ENCODE measurements at places on chromosomes 7 and 10.

GRCh38 chr7:85167636-85168035 is 19.2 kb downstream of the SEMA3D start:
- no peaks in the 10 kb centered on the region for H3K27me3 ChIP-seq
- no peak overlapping the region for H3K4me3 ChIP-seq
- H3K36me3 ChIP-seq, result no peaks in the 10 kb centered on the region

DNA sequence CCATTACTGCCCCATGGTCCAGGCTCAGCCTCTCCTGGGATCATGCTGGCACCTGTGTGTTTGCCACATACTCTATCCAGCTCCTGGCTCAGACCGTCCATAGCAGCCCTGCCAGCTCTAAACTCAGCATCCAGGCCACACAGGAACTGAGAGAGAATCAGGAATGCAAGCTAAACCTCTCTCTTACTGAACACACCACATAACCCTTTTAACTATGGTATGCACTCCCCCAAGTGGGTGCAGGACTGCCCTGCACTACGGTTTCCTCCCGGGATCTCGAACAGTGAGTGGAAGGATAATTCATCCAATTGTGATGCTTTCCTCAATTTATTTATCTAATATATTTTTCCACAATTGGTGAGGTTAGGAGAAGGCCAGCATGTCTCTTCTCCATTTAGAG is 17.1 kb upstream of the ZNF800 start:
- no peaks in the 10 kb centered on the region for H3K36me3 ChIP-seq
- no peak for DNase-seq
- H3K27ac ChIP-seq, result no peak overlapping the region
- H3K4me1 ChIP-seq, result no peaks in the 10 kb centered on the region

DNA sequence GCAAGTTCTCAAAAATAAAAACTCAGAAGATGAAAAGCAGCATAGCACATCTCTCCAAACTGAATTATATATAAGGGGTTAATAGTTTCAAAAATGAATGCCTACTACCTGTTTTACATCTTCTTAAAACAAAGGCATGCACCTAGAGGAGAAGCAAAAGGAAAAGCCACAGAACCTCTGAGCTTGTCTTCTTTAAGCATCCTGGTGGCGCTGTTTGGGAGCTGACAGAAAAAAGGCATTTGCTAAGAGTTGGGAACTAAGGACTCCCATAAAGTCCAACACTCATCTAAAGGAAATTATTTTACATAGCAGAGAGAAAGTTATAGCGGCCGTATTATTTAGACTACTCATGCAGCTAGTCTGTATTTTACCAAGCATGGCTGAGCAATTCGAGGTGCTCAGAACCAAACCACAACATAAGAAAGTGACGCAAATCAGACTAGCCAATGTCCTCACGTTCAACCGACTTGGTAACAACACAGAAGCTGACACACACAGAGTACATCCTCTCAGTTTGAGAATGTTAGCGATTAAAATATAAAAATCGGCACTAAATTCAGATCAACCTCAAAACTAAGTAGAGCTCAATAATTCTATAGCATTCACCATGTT is 38.8 kb downstream of the PTN start:
- no peaks in the 10 kb centered on the region for H3K27me3 ChIP-seq
- no peak overlapping the region for H3K4me3 ChIP-seq
- H3K36me3 ChIP-seq, result no peaks in the 10 kb centered on the region
- no peak for DNase-seq

GRCh38 chr7:134834689-134835462 is 55.4 kb downstream of the CALD1 start:
- H3K4me3 ChIP-seq, result no peak overlapping the region
- no peak overlapping the region for H3K27ac ChIP-seq

DNA sequence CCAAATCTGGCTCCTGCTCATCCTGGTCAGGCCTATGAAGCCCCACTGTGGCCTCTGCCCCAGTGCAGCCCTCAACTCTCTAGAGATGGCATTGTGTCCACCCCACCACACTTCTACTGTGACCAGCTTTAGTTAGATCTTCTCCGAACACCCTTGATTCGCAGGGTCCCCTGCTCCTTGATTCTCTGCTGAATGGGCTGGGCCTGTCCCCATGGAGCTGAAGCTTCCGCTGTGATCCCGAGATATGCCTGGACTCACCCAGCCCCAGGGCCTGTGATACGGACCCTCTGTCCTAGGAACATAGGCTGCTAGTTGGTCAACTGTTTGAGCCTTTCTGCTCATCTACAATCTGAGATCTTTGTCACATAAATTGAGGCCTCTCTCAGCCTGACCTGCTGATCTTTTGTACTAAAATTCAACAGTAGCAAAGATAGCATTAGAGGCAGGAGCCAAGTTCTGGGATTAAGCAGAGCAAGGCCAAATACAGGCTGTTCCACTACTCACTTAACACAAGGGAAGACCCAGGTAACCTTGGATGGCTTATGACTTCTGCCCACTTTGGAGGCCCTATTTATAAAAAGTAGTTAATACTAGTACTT is 6.5 kb upstream of the PPIF start:
- no peaks in the 10 kb centered on the region for H3K27me3 ChIP-seq
- DNase-seq, result no peak
- no peaks in the 10 kb centered on the region for H3K36me3 ChIP-seq
- no peak overlapping the region for H3K27ac ChIP-seq

- peaks cover 20% of the 10 kb centered on the region for H3K4me1 ChIP-seq
- H3K36me3 ChIP-seq, result peaks cover 4% of the 10 kb centered on the region
- H3K27me3 ChIP-seq, result no peaks in the 10 kb centered on the region
Observed at GRCh38 chr7:47293884-47294555, 287.9 kb downstream of the TNS3 start.

DNA sequence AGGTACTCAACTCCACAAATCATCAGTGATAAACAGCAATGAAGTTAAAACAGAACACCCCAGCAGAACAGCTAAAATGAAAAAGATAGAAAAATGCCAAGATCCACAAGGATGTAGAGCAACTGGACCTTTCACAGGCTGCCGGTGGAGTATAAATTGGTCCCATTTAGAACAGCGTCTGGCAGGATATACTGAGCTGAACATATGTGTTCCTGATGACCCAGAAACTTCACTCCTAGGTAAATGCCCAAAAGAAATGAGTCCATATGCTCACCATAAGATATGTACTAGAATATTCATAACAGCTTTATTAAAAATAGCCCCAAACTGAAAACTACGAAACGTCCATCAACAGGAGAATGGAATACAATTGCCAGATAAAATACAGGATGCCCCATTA is 102.4 kb downstream of the OAT start:
- no peak overlapping the region for H3K27ac ChIP-seq
- no peaks in the 10 kb centered on the region for H3K27me3 ChIP-seq
- no peak for DNase-seq
- no peak overlapping the region for H3K4me3 ChIP-seq
- H3K4me1 ChIP-seq, result no peaks in the 10 kb centered on the region

Data from endothelial cell of umbilical vein (primary cell).